ENCODE measurements at places on chromosomes 1 and 21.

- no peak for DNase-seq
These were observed 5.1 kb upstream of the FRRS1 start for GRCh38 chr1:99771513-99771918.

GRCh38 chr1:186418503-186418902 lies 42.4 kb downstream of the PDC start:
- DNase-seq: no peak

DNA sequence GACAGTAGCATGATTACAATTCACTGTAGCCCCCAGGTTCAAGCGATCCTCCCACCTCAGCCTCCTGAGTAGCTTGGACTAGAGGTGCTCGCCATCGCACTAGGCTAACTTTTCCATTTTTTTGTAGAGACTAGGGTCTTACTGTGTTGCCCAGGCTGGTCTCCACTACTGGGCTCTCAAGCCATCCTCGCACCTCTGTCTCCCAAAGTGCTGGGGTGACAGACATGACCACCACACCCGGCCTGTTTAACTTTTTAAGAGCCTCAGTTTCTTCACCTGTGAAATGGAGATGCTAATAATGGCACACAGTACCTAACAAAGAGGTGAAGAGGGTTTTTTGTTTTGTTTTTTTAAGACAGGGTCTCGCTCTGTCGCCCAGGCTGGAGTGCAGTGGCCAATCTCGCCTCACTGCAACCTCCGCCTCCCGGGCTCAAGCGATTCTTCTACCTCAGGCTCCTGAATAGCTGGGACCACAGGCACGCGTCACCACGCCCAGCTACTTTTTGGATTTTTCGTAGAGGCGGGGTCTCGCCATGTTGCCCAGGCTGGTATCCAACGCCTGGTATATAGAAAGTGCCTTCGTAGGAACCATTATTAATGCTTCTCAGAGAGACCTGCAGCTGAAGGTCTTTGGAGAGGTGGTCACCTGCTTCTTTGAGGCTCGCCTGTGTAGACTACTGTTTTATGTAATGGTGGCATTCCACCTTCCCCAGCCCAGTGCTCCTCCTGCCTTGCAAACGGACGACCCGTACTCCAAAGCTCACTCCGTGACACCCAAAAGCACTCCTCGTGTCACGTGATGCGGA lies 567 bp downstream of the PMVK start:
- no peak for DNase-seq

DNA sequence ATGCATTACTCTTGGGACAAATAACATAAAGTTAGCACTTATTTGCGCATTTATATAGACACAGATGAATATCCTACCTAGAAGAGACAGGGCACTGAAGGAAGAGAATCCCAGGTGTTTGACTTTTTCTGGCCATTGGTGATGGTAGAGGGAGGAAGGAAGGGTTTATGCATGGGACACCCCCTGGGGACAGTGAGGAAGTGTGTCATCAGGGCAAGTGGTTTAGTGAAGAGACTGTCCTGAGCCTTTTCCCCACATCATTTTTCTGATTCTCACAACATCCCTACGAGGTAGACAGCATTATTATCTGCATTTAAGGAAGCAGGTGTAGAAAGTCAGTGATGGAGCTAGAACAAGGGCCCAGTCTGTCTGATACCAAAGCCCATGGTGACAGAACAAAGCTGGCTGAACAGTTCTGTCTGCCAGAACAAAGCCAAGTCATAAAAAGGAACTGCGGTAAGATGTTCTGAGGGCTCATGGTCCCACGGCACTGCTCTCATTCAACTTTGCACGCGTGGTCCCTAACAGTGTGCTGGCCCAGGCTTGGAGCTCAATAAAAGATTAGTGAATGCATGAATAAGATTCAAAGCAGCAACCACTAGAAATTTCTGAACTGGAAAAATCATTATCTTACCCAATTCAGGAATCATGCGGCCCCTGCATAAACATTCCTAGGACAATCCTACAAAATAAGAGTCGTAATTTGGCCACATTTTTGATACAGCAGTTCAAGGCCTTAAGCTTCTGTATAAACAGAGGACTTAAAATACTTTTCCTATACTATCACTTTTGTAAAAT lies 12.2 kb upstream of the CDC42BPA start:
- no peak for DNase-seq

- DNase-seq: no peak
These were observed 15.2 kb downstream of the CDK18 start for GRCh38 chr1:205519541-205520131.

DNA sequence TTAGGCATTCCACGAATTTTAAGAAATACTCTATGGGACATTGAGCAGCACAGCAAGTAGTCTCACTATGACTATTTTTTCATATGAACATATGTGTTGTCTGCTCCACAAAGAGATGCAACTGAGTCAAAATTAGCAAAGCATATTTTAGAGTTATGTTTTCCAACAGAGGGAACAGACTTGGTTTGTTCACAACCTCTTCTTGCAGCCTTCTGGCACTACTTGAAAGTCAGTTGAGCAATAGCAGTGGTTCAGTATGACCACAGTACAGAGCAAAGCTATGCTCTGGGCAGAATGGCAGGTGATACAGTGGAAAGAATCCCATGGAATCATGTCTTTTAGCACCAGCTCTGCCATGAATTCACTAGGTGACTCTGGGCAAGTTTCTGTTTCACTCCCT lies 5.2 kb downstream of the CCN1 start:
- DNase-seq: no peak

GRCh38 chr21:45737485-45738166 lies 94.1 kb downstream of the PCBP3 start:
- no peak for DNase-seq

GRCh38 chr1:41919764-41920397 lies 1.2 kb upstream of the HIVEP3 start:
- peak; percentile 58 for DNase-seq

- no peak for DNase-seq
These were observed 39.4 kb upstream of the UHMK1 start for GRCh38 chr1:162458236-162458635.

GRCh38 chr21:28828981-28829380 lies 163.7 kb downstream of the LTN1 start:
- no peak for DNase-seq

GRCh38 chr1:226407497-226408284 lies at the start of gene PARP1:
Gene PARP1, minus strand, starts transcription at chr1:226408093. Its CDS starts 164 bp downstream, at chr1:226407929.
- DNase-seq: peak; percentile 75

- no peak for DNase-seq
These were observed 99.7 kb downstream of the LAMC2 start for GRCh38 chr1:183285746-183286145.

DNA sequence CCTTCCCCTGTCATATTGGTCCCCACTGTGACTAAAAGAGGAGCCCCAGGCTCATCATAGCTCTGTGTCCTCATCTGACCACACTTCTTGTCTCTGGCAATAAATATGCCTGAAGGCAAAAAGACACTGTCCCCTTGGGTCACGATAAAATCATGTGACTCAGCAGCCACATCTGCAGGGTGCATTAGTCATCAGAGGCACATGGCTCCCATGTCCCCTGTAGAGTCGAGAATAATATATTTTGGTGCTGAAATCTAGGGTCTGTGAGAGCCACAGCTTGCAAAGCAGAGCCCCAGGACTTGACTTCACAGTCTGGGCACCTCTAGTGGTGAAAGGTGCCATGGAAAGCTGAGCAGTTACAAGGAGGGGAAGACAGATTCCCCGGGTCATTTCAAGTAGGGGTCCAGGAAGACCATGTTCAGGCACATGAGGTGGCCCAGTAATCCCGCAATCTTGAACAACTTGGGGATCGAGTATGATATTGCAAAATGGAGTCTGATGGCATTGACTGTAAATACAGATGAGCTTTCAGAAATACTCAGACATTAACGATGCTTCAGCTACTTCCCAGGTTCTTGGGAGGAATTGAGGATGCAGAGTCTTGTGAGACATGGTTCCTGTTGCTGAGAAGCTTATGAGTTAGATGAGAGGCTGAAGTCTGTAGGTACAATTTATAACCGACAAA lies 68.6 kb downstream of the SLC35F3 start:
- DNase-seq: no peak

GRCh38 chr21:34935452-34935851 lies 113.7 kb downstream of the RUNX1 start:
- no peak for DNase-seq

- DNase-seq: no peak
These were observed 56.0 kb downstream of the TTLL7 start for GRCh38 chr1:83942914-83943313.

Data from stimulated activated CD8-positive, alpha-beta memory T cell treated with anti-CD3 and anti-CD28 coated beads, Interleukin-2, amount 100 ng/mL, for 1 hour (primary cell).